Activated CD4-positive, alpha-beta T cell treated with anti-CD3 and anti-CD28 coated beads, Interleukin-2, amount 10 ng/mL, durations not matched to agents 7 days and 5 days (primary cell): ENCODE measurements at places on chromosomes 6 and 20.
A peak's percentile ranks its signal among the peaks of the same experiment; 100 is the strongest.

GRCh38 chr6:13761361-13762036, 49.9 kb upstream of the RANBP9 start:
- DNase-seq, result no peak

GRCh38 chr20:3572151-3572550, 91.0 kb downstream of the GFRA4 start:
- DNase-seq, result no peak

- no peak for DNase-seq
These were observed 99.9 kb upstream of the PMEPA1 start for GRCh38 chr20:57809661-57810172.

- DNase-seq, result no peak
These were observed 5.9 kb downstream of the PXDC1 start for GRCh38 chr6:3745566-3746118.

- DNase-seq, result no peak
These were observed 39.5 kb downstream of the SPDEF start for GRCh38 chr6:34516391-34517324.

GRCh38 chr6:89310929-89311328, 4.2 kb downstream of the GABRR2 start:
- DNase-seq, result no peak

DNA sequence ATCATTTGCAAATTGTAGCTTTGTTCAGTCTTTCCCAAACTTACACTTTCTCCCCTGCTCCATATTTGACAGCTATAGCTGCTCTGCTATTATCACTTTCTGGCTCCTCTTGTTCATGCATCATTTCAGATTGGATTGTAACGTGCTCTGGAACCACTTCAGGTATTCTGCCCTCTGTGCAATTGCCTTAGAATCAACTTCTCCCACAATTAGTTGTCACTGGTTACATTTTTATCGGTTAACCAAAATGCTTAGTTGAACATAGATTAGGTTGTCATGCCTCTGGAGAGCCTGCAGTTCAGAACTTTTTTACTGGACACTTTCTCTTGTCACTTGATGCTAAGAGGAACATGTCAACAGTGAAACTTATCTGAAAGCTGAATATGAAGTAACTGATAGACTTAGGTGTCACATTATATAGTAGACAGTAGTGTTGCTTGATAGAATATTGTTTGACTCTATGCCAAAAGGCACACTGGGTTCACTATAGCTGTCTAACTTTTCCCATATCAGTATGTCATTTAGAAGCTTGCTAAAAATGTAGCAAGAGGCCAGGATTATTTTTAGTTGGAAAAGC, 127.7 kb upstream of the PTPRK start:
- no peak for DNase-seq

GRCh38 chr6:144653885-144654505, 368.9 kb downstream of the UTRN start:
- DNase-seq, result no peak

DNA sequence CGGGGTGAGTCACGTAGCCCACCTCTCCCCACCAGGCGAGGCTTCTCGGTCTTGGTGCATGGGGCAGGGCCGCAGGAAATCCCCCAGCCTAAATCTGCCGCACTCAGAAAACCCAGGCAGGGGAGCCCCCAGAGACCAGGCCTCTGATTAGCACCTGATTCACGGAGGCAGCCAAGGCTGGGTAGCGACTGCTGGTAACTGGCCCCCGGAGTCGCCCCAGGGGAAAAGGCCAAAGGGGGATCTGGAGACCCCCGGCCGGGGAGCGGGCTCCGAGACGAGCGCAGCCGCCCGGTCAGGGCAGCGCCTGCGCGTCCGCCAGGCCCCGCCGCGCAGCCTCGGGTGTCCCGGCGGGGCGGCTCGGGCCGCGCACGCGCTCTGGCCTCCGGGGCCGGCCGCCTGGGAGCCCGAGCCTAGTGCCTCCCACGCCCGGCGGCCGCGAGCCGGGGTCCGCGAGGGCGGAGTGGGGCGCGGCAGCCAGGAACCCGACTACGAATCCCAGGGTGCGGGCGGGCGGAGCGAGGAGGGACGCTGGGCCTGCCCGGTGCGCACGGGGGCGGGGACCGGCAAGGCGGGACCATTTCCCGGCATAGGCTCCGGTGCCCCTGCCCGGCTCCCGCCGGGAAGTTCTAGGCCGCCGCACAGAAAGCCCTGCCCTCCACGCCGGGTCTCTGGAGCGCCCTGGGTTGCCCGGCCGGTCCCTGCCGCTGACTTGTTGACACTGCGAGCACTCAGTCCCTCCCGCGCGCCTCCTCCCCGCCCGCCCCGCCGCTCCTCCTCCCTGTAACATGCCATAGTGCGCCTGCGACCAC, at the start of gene DUSP22:
Gene DUSP22, plus strand, starts transcription at position 791 of the 809 bp plus-strand sequence. CDS start 53 bp downstream, outside the sequence.
- DNase-seq, result peak; percentile 88

DNA sequence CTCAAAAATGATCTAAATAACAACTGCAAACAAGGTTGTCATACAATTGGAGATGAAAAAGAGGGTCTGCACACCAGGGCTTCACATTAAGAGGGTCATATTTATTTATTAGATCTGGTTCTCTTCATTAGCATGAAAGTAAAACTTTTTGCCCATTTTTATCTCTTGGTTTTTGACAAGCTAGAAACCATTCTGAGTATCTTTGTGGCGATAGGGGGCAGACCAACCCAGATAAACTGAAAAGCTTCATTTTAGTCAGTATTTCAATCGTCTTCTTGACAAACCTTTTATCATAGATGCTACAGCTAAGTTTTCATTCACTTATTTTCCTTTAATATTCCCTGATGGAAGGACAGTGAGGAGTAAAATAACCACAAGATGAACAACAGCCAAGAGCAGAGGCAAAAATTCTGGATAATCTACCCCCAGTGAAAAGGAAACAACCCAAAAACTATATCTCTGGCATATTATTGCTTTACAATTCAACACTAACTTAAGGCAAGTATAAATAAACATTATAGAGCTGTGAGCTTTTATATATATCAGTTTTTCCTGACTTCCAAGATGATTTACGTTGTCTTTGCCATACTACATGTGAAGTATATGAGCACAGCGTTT, 45.2 kb downstream of the THEMIS start:
- DNase-seq, result peak; percentile 55

- no peak for DNase-seq
These were observed 5.1 kb downstream of the IGF2R start for GRCh38 chr6:159973951-159974350.

GRCh38 chr6:113172531-113172966, 684.6 kb upstream of the MARCKS start:
- DNase-seq, result no peak
